ENCODE measurements at places on chromosomes 7 and 10. TPM values are rescaled to one million over a fixed set of nuclear protein-coding genes. Genes with fewer than 3 reads are reported as not detected.

Gene MMRN2
- total RNA-seq = 262 TPM

Gene PRSS37
- total RNA-seq = not detected

Gene GBX1
- under 0.01 TPM for total RNA-seq

Gene ASAH2
- total RNA-seq = 0.86 TPM

Gene SKIDA1
- 0.67 TPM for total RNA-seq

Gene KCNIP2
- 0.96 TPM for total RNA-seq

Gene CH25H
- 8.5 TPM for total RNA-seq

Gene C10orf143
- total RNA-seq = 1.6 TPM

Gene ZNF804B
- not detected for total RNA-seq

Gene CALHM1
- not detected for total RNA-seq

Gene CUL2
- total RNA-seq = 27.8 TPM

Gene PNLIPRP3
- not detected for total RNA-seq

Gene NME8
- not detected for total RNA-seq

Gene SH2D4B
- total RNA-seq = 0.10 TPM

Gene VWC2
- total RNA-seq = not detected

All from vein endothelial cell (primary cell).